ENCODE measurements at places on chromosomes 2 and 18. TPM values are rescaled to one million over a fixed set of nuclear protein-coding genes. Genes with fewer than 3 reads are reported as not detected.

PIAS2 gene
- total RNA-seq, result 36.6 TPM

VWA3B gene
- total RNA-seq, result 7.9 TPM

COL3A1 gene
- 187 TPM for total RNA-seq

MC2R gene
- not detected for total RNA-seq

PJVK gene
- total RNA-seq, result 3.0 TPM

HOXD3 gene
- 0.47 TPM for total RNA-seq

ITPRIPL1 gene
- 1.9 TPM for total RNA-seq

TNFRSF11A gene
- total RNA-seq, result 3.9 TPM

TBR1 gene
- not detected for total RNA-seq

FHOD3 gene
- total RNA-seq, result 2.5 TPM

CPS1 gene
- 3.0 TPM for total RNA-seq

CIB4 gene
- not detected for total RNA-seq

LIPG gene
- 3.7 TPM for total RNA-seq

TCF4 gene
- total RNA-seq, result 112 TPM

FSHR gene
- not detected for total RNA-seq

PROKR1 gene
- not detected for total RNA-seq

TLK1 gene
- total RNA-seq, result 58.2 TPM

LCT gene
- not detected for total RNA-seq

CYTIP gene
- total RNA-seq, result 40.5 TPM

TMEM198 gene
- total RNA-seq, result 1.4 TPM

NYAP2 gene
- total RNA-seq, result 1.1 TPM

LOXHD1 gene
- 2.9 TPM for total RNA-seq

XRCC5 gene
- total RNA-seq, result 155 TPM

GALNT5 gene
- 33.9 TPM for total RNA-seq

LDLRAD4 gene
- 24.6 TPM for total RNA-seq

ANKRD36 gene
- total RNA-seq, result 24.4 TPM

HRH4 gene
- total RNA-seq, result 2.0 TPM

VAMP5 gene
- 87.0 TPM for total RNA-seq

KCNJ3 gene
- total RNA-seq, result not detected

WNT6 gene
- 0.44 TPM for total RNA-seq

MRPL19 gene
- total RNA-seq, result 39.8 TPM

EPHA4 gene
- 13.8 TPM for total RNA-seq

RBM44 gene
- 0.59 TPM for total RNA-seq

PXDN gene
- total RNA-seq, result 36.3 TPM

RSAD2 gene
- 21.9 TPM for total RNA-seq

TUBA3E gene
- total RNA-seq, result not detected

C2orf78 gene
- not detected for total RNA-seq

PMAIP1 gene
- total RNA-seq, result 1.6 TPM

IFIH1 gene
- 44.1 TPM for total RNA-seq

VWC2L gene
- not detected for total RNA-seq

HNMT gene
- 99.3 TPM for total RNA-seq

DYNAP gene
- not detected for total RNA-seq

FLACC1 gene
- total RNA-seq, result 6.8 TPM

HOXD9 gene
- 0.86 TPM for total RNA-seq

ASIC4 gene
- total RNA-seq, result 0.53 TPM

TMEM163 gene
- total RNA-seq, result 31.9 TPM

UGT1A10 gene
- not detected for total RNA-seq

Data from lower lobe of right lung (tissue), 2 donors.